Stimulated activated CD4-positive, alpha-beta T cell treated with anti-CD3 and anti-CD28 coated beads, Interleukin-4, amount 100 ng/mL, for 1 hour (primary cell): ENCODE measurements at places on chromosomes 6 and 20.

DNA sequence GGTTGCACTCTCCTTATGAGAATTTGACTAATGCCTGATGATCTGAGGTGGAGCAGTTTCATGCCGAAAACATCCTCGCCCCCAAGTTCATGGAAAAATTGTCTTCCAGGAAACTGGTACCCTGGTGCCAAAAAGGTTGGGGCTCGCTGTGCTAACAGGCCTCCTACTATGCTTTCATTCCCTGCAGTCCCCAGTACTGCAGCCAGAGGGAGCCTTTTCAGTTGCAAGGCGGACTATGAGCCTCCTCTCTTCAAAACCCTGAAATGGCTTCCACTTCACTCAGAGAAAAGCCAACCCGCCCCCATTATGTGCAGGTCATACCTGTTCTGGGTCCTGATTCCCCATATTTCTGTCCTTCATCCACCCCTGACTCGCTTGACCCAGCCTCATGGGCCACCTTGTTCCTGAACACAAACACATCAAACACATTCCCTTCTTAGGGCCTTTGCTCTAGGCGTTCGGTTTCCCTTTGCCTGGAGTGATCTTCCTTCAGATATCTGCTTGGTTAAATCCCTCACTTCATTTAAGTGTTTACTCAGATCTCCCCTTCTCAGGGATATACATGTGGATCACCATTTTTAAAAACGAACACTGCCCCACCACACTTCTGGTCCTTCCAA lies 173.7 kb downstream of the PHACTR1 start:
- peak; percentile 21 for DNase-seq

DNA sequence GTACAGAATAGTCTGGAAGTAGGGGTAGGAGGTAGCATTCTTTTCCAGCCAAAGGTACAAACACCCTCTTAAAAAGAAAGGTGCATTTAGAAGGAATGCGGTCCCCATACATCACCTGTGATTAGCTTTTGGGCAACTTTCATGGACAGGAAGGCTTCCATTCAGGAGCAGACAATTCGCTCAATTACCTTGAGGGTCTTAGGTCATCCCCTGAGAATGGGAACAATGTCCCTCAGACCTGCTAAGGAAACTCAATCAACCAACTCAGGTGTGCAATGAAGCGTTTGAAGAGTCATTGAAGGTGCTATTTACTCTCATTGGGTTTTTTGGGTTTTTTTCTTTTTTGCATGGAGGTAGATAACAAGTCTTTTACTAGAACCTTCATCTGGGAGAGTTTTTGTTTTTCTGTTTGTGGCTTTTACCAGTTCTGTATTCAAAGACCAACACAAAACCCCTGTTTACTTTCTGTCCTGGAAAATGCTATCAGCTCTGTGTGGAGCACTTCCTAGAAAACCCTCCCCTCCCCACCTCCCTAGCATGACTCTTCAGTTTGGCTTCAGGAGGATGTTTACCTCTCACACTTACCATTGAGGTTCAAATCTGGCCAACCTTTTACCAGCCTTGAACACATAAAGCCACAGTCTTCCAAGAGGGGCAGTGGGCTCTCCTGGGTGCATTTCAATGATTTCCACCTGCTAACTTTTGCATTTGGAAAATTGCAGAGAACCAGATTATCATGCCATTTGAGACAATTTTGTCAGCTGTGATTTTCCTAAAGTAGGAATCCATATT lies 271.2 kb upstream of the PRDM1 start:
- DNase-seq: no peak

- DNase-seq: no peak
Observed at GRCh38 chr20:22690616-22691179, 106.3 kb upstream of the FOXA2 start.

GRCh38 chr6:52990342-52990741 lies 4.7 kb downstream of the GSTA4 start:
- no peak for DNase-seq

- no peak for DNase-seq
Observed at GRCh38 chr6:19851241-19852089, 14.3 kb downstream of the ID4 start.

DNA sequence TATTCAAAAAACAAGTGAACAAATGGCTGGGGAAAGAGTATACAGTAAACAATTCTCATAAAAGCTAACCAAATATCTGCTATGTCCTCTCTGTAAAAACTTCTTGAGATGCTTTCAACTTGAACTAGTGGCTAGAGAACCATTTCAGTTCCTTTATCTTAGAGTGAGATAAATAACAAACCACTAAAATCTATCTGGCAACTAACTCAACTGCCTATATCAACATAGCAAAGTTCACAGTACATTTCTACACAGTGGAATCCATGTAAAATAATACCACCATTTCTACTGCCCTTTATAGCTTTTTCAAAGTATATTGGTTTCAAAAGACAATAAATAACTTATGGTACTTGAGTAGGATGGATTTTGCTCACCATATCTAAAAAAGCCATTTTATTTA lies 95.1 kb downstream of the MMS22L start:
- DNase-seq: no peak

DNA sequence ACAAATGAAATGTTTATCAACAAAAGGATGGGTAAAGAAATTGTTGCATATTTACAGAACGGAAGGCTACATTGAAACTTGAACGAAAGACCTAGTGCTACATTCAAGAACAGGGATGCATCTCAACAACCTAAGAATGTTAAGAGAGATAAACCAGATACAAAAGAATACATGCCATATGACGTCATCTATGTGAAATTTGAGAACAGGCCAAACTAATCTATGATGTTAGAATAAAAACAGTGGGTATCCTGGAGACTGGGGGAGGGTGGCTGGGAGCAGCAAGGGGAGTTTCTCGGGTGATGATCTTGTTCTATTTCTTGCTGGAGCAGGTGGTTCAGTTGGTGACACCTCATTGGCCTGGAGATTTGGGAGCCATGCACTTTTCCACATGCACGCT lies 81.5 kb downstream of the SULF2 start:
- DNase-seq: no peak

DNA sequence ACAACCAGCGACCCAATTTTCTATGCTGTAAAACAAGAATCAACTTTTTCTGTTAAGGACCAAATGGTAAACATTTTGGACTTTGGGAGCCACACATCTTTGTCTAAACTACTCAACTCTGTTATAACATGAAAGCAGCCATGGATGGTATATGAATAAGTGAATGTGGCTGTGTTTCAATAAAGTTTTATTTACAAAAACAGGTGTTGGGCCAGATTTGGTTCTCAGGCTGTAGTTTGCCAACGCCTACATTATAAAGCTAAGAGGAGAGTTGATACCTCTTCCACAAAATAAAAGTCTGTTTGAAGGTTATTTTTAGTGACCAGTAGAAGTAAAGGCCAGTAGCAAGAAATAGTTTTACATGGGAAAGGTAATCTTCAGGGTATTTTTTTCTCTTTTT lies 60.4 kb upstream of the SDHAF4 start:
- no peak for DNase-seq

GRCh38 chr20:61931476-61932198 lies 134.0 kb downstream of the TAF4 start:
- DNase-seq: no peak

- DNase-seq: no peak
Observed at GRCh38 chr6:53302678-53303360, 45.9 kb downstream of the ELOVL5 start.

DNA sequence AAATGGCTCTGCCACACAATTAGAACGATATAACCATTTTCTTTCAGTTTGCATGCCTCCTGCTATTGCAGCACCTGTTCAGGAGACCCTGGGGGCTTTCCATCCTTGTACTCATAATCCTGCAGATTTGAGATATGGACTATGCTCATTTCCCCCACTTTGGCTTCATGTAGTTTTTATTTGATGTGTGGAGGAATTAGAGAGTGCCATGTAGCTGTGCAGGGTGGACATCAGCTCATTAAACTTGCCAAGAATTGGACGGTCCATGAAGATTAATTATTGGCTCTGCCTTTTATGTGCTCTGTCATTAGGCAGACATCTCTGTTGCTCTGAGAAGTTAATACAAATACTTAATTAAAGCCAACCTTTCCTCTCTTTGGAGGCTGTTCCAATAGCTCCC lies 66.2 kb upstream of the CD83 start:
- DNase-seq: no peak

DNA sequence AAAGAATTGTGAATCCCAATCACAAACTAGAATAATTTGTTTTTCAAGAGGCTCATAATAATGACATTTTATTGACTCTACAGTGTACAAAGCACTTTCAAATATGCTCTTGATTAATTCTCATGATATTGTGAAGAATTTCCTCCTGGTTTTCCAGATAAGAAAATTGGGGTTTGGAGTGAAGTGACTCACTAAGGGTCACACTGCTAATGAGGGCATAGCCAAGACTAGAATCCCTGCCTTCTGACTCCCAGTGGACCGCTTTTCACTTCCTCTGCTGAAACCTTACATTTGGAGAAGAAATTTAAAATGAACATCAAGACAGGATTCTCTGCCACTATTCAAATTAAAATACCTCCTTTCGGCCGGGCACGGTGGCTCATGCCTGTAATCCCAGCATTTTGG lies 38.3 kb upstream of the LTV1 start:
- no peak for DNase-seq
